Activated CD4-positive, CD25-positive, alpha-beta regulatory T cell treated with anti-CD3 and anti-CD28 coated beads, Interleukin-2, amount 50 U/mL, for 16 hours (primary cell): ENCODE measurements at places on chromosomes 3 and 15.

- no peak for DNase-seq
Observed at GRCh38 chr3:194481103-194481502, 5.7 kb downstream of the ATP13A3 start.

DNA sequence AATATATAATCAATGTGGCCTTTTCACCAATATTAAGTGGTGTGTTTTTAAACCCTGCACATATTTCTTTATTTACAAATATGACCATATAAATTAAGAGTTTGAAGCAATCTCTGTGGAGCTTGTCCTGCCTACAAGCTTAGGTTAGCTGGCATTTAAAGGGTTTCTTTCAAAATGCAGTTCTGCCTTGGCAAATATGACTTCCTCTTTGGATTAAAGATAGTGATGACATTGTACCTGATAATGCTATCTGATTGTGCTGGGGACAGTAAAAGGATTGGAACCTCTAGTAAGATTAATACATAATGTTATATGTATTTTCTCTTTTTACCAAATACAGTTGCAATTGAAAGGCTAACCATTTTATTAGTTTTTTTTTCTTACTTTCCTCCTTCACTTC lies 249.1 kb downstream of the OTOL1 start:
- no peak for DNase-seq

DNA sequence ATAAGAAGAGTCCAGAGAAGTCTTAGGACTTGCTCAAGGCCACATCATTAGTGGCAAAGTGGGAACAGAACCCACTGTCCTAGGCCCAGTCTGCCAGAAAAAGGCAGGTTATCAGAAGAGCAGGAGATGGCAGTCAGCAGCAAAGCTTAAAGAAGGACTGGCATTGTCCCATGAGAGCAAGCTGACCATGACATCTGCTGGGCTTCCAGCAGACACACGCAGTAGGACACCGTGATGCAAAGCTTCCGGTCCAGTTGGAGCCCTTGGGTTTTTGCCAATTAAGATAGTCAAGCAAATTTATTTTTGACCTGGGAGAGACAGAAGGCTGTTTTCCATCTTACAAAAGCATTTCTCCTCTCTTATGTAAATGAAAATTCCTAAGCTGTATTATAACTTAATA lies 42.1 kb downstream of the ZBTB38 start:
- no peak for DNase-seq

- DNase-seq, result no peak
Observed at GRCh38 chr15:69880571-69881301, 217.0 kb downstream of the TLE3 start.

GRCh38 chr3:14791343-14791945 lies 27.3 kb upstream of the FGD5 start:
- DNase-seq, result no peak

DNA sequence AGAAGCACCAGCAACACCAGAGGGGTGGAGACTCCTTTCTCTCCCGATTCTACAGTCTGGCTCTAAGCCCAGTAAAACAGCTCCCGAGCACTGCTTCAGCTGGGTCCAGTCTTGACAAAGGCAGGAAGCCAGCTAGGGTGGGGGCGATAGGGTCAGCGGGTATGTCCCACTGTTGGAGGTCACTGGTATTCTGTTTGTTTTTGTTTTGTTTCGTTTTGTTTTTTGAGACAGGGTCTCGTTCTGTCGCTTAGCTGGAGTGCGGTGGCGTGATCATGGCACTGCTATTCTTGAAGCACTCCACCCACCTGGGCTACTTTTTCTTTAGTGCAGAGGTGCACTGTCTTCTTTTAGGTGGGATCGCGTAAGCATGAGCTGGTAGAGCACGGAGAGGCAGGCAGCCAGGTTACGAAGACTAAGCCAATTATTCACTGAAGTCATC lies 16.3 kb downstream of the GCSAM start:
- DNase-seq, result no peak

- no peak for DNase-seq
Observed at GRCh38 chr15:80174017-80174746, 21.4 kb downstream of the FAH start.
